ENCODE measurements at places on chromosomes 12 and 14. TPM values are rescaled to one million over a fixed set of nuclear protein-coding genes. Genes with fewer than 3 reads are reported as not detected.

Gene TSPAN8
- polyA plus RNA-seq = not detected

DNA sequence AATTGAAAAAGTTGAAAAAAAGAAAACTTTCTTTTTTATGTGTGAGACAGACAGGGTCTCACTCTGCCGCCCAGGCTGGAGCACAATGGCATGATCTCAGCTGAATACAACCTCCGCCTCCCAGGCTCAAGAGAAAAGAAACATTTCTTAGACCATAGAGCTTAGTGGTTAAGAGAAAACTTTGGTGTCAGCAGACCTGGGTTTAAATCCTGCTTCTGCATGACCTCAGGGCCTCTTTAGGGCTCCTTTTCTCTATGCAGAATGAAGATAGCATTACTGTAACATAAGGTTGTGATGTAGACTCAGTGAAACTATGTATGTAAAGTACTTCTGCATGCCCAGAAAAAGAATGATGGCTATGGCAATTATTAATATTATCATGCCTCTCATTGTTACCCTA, 104.7 kb upstream of the NUDT4 start:
- no peak overlapping the region for H3K4me3 ChIP-seq
- H3K4me1 ChIP-seq = no peaks in the 10 kb centered on the region
- H3K27me3 ChIP-seq = no peaks in the 10 kb centered on the region
- H3K36me3 ChIP-seq = no peaks in the 10 kb centered on the region
- H3K27ac ChIP-seq = no peak overlapping the region

Gene SDR9C7
- not detected for polyA plus RNA-seq

Gene POTEG
- polyA plus RNA-seq = not detected

GRCh38 chr12:41289501-41289900, 101.4 kb downstream of the PDZRN4 start:
- no peaks in the 10 kb centered on the region for H3K36me3 ChIP-seq
- no peaks in the 10 kb centered on the region for H3K27me3 ChIP-seq
- no peak for DNase-seq
- H3K4me1 ChIP-seq = no peaks in the 10 kb centered on the region
- no peak overlapping the region for H3K27ac ChIP-seq

DNA sequence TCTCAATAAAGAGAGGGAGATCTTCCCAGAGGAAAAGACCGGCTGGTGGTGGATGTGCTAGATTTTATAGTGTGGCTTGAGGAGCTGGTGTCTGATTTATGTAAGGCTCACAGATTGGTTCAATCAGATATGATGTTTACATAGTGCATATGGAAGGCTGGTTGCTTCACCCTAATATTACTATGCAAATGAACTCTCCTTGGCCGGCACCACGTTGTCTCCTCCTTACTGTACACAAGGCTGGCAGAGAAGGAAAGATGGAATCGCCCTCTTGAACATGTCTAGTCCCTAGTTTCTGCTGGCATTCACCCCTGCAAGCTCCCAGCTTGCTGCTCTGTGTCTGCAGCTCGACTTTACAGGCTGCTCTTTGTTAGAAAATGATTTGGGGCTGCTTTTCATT, 8.9 kb downstream of the FAM186A start:
- DNase-seq = no peak
- H3K4me1 ChIP-seq = no peaks in the 10 kb centered on the region
- no peak overlapping the region for H3K27ac ChIP-seq
- no peaks in the 10 kb centered on the region for H3K36me3 ChIP-seq
- H3K27me3 ChIP-seq = no peaks in the 10 kb centered on the region

DNA sequence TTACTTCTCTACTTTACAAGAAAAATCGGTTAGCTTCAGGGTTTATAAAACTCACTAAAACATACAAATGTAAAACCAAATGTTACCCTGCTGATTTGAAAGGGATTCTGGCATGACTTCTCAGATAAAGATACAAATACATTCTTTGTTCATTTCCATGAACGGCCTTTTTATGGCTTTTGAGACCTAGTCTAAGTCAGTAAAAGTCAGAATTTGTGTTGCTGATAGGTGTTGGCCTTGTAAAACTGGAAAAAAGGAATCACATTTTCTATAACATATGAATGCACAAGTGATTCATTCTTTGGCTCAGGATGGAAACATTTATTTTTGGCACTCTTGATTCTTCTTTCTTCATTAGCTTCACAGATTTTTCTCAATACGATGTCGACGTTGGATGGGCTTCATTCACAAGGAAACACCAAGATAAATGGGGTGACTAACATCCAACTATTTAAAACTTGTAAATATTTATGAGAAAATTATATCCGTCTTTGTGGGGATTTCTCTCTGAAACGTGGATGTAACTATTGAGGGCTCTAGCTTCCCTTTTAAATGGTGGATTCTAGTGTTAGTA, 27.0 kb upstream of the CPM start:
- no peaks in the 10 kb centered on the region for H3K27me3 ChIP-seq
- H3K4me1 ChIP-seq = peaks cover 8% of the 10 kb centered on the region
- H3K36me3 ChIP-seq = no peaks in the 10 kb centered on the region
- no peak overlapping the region for H3K27ac ChIP-seq

DNA sequence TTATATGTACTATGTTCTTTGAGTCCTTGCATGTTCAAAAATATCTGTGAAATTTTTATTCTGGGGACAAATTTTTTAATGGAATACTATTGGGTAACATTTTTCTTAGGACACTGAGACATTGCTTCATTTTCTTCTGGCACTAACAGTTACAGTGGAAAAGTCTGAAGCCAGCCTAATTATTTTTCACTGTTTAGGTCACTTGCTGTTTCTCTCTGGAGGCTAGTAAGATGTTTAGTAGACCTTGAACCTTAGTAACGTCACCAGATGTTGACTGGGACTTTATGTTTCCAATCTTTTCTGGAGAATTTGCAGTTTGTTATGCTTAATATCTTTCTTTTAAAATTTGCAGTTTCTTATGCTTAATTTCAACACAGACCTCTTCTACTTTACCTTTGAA, 12.3 kb upstream of the EPYC start:
- no peak overlapping the region for H3K27ac ChIP-seq
- no peaks in the 10 kb centered on the region for H3K36me3 ChIP-seq

Gene WNT5B
- not detected for polyA plus RNA-seq

Gene PLXNC1
- polyA plus RNA-seq = 2.3 TPM

DNA sequence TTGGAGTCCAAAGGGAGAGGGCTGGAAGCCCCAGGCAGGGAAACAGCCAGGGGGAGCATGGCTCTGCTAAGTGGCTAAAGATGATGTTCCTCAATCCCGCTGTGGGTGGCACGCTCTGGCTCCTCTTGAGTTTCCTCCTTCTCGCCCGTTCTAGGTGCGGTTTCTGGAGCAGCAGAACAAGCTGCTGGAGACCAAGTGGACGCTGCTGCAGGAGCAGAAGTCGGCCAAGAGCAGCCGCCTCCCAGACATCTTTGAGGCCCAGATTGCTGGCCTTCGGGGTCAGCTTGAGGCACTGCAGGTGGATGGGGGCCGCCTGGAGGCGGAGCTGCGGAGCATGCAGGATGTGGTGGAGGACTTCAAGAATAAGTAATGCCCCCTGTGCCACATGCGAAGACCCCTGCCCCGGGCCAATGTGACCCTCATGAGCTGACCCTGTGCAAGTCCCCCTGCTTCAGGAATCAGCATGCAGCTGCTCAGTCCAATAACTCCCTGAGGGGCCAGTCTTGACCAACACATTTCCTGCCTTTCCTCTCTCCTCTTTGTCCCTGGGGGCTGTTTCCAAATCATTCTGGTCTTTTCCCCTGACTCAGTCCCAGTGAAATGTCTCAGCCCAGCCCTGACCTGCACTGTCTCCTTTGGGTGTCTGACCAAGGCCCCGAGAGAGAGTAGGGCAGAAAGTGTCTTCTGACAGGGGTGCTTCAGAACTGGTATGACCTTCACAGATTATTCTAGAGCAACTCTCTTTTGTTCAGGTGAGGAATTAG, 2.1 kb downstream of the KRT7 start:
- DNase-seq = no peak
- no peaks in the 10 kb centered on the region for H3K36me3 ChIP-seq
- peaks cover 19% of the 10 kb centered on the region for H3K27me3 ChIP-seq
- no peaks in the 10 kb centered on the region for H3K4me1 ChIP-seq

GRCh38 chr12:131038159-131038558, 84.5 kb downstream of the ADGRD1 start:
- DNase-seq = no peak
- no peak overlapping the region for H3K27ac ChIP-seq
- peaks cover 2% of the 10 kb centered on the region for H3K27me3 ChIP-seq

DNA sequence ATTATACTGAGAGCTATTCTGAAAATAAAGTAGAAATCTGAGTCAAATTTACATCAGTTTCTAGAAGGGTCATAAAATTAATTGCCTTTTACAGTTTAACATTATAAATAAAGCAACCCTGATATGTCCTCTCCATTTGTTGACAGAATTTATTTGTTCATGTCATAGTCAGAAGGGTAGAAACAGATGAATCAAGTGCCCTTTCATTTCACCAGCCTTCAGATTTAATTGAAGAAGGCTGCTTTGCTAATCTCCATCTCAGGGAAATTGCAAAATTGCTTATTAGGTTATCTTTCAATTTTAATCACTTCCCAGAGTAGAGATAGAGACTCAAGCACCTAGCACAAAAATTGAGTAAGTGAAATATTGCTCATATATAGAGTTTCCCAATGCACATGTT, 76.8 kb downstream of the ATXN7L3B start:
- no peak overlapping the region for H3K27ac ChIP-seq
- H3K36me3 ChIP-seq = no peaks in the 10 kb centered on the region
- H3K4me1 ChIP-seq = no peaks in the 10 kb centered on the region
- H3K27me3 ChIP-seq = no peaks in the 10 kb centered on the region
- no peak overlapping the region for H3K4me3 ChIP-seq

GRCh38 chr12:52228931-52229330, 4.1 kb upstream of the KRT7 start:
- no peak overlapping the region for H3K27ac ChIP-seq
- no peaks in the 10 kb centered on the region for H3K4me1 ChIP-seq
- DNase-seq = no peak
- H3K36me3 ChIP-seq = no peaks in the 10 kb centered on the region
- H3K4me3 ChIP-seq = no peak overlapping the region
- H3K27me3 ChIP-seq = peaks cover 27% of the 10 kb centered on the region

Gene PALS1
- 2.8 TPM for polyA plus RNA-seq

DNA sequence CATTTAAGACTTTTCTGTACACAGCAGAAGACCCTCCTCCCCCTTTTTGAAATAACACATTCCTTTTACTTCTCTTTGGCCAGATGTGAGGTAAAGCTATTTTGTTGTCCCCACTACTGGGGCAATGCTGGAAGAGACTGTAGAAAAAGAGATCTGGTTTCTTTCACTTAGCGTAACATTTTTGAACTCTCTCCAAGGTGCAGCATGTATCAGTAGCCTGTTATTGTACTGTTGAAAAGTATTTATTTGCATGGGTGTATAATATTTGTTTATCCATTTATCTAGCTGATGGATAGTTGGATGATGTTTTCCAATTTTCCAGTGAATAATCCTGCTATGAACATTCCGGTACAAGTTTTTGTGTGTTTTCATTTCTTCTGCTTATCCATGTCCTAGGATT, 335.2 kb downstream of the SOX5 start:
- H3K27me3 ChIP-seq = no peaks in the 10 kb centered on the region
- H3K4me3 ChIP-seq = no peak overlapping the region
- H3K36me3 ChIP-seq = no peaks in the 10 kb centered on the region
- H3K4me1 ChIP-seq = no peaks in the 10 kb centered on the region

Data from immature natural killer cell (primary cell).